CD4-positive, alpha-beta T cell treated with Interleukin-4 for 4 hours (primary cell): ENCODE measurements at places on chromosomes 2 and 18.

- no peak for DNase-seq
These were observed 718.8 kb upstream of the PKDCC start for GRCh38 chr2:41329040-41329439.

- DNase-seq = no peak
These were observed 22.5 kb upstream of the TACR1 start for GRCh38 chr2:75221862-75222261.

- no peak for DNase-seq
These were observed 22.0 kb downstream of the FAM98A start for GRCh38 chr2:33577084-33577483.

- no peak for DNase-seq
These were observed 34.6 kb upstream of the KLF11 start for GRCh38 chr2:10008809-10009176.

DNA sequence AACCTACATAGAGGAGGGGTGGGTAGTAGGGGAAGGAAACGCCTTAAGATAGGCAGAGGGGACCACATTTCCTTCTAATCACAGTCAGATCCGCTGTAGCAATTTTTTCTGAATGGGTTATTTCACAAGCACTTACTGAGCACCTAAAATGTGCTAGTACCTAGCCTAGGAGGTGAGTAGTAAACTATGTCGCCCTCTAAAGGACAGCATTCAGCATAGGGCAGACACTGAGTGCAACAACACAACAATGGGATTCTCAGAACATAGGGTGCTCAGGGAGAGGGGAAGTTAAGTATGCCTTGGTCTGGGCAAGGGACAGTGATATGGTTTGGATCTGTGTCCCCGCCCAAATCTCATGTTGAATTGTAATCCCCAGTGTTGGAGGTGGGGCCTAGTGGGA is 166.1 kb upstream of the RAB6C start:
- no peak for DNase-seq

- DNase-seq = no peak
These were observed 192.8 kb downstream of the AGPS start for GRCh38 chr2:177585234-177585863.

DNA sequence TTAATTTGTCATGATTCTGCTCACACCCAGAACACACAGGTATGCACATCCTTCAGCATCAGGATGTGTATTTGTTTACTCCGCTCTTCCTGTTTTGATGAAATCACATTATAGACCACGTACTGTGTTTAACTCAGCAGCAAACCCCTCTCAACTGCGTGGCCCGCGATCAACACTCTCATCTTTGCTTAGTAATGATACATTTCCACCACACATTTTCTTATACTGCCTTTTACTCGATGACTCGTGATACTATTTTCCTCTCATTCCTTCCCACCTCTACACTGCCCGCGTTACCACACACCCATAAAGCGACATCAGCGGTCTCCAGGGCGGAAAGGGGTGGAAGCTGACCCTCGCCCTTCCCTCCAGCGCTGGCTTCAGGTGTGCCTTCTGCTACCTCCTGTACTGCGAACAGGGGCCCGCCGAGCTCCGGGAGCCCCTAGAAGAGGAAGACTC is 1.3 kb downstream of the NETO1 start:
- no peak for DNase-seq

DNA sequence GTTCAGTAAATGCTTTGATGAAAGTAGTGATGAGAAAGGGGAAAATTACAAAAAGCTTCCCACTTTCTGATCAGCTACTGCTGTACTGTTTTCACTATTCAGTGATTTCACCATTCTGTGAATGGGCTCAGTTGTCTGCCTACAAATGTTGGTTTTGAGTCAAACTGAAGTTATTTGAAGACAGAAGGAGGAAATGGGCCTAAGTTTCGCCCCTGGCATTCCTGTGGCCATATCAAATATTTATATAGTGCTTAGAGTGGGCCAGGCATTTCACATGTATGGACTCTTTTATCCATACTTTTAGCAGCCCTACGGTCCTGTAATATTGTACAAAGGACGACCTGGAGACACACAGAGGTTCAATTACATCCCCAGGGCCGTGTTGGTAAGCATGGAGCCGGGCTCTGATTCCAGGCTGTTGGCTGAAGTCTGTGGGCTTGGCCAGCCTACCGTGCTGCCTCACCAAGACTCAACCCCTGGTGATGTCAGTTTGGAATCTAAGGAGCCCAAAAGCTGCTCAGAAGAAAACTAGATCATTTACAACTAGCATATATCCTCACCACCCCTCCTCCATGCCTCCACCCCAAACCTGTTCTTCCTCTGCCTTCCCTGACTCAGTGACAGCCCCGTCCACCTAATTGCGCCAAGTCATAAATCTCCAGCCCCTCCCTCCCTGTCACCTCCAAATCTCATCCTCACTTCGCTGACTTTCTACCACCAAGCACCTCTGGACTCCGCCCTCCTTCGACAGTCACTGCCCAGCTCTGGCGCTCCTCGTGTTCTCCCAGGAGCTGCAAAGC is 10.1 kb upstream of the GRHL1 start:
- no peak for DNase-seq

DNA sequence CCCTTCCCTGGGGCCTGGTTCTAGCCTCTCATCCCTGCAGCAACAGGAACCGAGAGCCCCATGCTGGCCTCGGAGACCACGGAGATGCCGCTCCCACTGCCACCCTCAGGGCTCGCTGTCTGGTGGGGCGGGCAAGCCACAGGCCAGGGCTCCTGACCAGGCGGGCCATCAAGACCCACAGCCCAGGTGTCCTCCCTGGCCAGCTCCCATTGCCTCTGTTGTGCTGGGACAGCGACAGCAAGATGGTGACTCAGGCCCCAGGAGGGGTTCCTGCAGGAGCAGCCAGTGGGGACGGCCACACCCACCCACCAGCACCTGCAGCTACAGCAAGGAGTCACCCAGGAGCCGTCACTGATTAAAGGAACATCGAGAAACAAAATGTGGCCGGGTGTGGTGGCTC is 7.4 kb downstream of the KLHL30 start:
- no peak for DNase-seq

- no peak for DNase-seq
These were observed 375.3 kb downstream of the LNPK start for GRCh38 chr2:175626796-175627195.

GRCh38 chr18:55588111-55588869 is at the start of gene TCF4:
Gene TCF4, minus strand, starts transcription at chr18:55588192. Its CDS starts 1,076 bp downstream, at chr18:55587116.
- DNase-seq = no peak

DNA sequence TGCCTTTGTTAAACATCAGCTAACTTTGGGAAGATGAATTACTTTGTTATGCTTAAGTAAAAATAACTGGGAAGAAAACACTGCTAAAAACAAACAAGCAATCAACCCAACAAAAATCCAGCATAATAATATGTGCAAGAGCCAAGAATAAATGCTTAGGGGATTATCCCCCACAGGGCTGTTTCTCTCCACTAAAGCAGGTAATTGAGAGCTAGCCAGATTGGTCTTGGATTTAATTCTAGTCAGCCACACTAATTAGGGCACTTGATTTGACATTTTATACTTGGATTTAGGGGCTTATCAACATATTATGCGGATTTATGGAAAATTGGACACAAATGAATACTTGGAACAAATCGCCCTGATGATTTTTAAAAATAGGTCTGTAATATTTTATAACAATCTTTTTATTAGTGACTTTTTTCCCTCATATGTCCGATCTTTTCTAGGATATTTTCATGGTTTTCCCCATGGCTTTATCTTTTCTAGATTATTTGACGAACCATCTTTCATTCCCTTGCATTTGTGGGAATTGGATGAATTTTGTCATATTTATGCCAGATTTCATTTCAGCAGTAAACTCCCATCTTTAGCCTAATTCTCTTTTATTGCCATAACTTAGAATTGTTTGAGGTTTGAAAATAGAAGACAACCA is 199.1 kb upstream of the NXPH2 start:
- DNase-seq = no peak

DNA sequence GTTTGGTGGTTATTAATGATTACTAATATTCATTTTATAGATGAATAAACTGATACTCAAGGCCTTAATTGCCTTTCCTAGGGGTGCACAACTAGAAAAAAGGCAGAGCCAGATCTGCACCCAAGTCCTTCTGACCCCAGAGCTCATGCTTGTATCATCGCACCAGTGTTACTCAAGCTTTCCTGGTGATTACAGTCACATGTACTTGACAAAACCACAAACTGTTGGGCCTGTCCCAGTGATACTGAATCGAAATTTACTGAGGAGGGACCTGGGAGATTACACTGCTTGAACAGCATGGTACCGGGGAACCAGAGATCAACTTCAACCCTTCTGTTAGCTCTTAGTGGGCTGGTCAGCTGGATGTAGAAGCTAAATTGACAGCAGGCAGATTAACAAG is 33.7 kb downstream of the FASTKD2 start:
- no peak for DNase-seq
